Activated CD4-positive, alpha-beta T cell treated with anti-CD3 and anti-CD28 coated beads, Interleukin-2, Interleukin-6, amounts not matched to agents 100 ng/mL and 50 ng/mL, durations not matched to agents 16 hours and 8 hours (primary cell): ENCODE measurements at places on chromosomes 13 and 19.

GRCh38 chr19:33191501-33191900, 2.6 kb upstream of the LRP3 start:
- DNase-seq: no peak

DNA sequence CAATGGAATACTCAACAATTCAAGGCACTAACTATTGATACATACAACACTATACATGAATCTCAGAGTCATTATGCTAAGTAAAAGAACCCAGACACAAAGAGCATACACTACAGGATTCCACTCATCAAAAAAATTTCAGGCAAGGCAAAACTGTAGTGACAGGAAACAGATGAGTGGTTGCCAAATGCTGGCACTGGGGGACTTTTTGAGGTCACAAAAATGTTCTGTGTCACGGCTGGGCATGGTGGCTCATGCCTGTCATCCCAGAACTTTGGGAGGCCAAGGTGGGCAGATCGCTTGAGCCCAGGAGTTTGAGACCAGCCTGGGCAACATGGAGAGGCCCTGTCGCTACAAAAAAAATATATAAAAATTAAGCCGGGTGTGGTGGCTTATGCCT, 129.4 kb downstream of the KL start:
- DNase-seq: peak; percentile 56

DNA sequence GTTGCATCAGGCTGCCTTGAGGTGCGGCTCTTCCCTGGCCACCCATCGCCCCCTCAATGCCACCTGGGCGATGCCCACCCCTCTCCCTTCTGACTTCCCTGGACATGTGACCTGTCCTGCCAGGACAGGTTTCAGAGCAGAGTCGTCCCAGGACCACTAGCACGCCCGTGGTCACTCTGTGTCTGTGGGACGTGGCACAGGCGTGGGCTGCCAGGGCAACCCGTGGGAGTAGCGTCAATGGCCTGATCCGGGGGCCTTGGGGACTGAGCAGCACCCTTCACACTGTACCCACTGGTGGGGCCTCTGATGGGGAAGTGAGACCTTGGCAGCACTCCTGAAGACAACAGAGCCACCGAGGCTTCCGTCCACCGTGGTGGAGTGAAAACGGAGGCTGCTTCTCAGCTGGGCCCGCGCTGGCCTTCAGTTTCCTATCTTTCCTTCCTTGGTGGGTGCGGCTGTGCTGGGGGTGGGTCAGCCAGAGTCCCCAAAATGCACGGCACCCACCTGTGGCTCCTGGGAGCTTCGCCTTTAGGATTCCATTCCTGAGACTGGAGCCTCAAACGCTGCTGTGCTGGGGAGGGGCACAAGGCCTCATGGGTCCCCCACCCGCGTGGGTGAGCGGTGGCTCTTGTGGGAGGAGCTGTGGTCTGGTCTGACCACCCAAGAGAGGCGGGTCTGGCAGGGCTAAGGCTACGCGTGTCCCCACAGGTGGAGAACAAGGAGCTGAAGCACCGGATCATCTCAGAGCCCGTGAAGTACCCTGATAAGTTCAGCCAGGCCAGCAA, 26.7 kb upstream of the TMEM255B start:
- DNase-seq: no peak

DNA sequence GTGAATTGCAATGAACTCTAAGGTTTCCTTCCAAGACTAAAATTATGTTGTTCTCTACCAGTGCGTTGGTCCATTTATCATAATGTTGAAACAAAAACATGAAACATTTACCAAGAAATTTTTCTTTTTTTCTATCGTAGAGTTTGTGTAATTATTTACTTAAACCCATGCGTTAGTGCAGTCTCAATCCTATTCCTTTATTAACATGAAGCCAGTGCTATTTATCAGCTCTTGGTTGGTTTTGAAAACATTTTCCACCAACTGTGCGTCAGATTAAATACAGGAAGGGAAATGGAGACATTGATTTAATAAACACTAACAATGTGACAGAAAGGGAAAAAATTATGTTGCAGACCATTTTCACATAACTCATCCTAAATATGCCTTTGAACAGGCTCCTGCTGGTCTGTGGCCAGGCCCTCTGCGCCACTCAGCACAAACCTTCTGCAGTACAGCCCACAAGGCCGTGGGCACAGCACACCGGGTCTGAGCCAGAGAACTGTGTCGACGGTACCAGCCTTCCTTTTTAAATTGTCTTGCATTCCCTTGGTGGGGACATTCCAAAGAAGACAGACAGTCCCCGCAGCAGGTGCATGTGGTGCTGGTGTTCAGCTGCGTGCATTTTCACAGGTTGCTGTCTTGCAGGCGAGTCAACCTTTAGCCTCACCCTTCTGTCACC, 135.8 kb downstream of the SHISA2 start:
- DNase-seq: no peak

DNA sequence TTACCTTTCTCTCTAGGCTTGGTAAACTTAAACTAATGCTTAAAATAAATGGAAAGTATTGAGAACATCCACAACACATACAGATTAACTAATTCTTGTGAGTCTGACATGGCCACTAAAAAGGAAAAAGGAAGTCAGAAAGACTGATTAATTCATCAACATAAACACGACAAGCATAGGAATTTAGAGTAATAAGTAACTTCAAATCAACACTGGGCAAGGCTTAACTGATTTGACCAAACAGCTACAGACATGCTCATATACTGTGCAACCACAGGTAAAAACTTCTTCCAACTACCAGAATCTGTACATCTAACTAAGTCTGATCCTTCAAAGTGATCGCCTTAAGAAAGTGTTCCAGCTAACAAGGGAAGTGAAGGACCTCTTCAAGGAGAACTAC, 20.5 kb downstream of the UGGT2 start:
- no peak for DNase-seq

DNA sequence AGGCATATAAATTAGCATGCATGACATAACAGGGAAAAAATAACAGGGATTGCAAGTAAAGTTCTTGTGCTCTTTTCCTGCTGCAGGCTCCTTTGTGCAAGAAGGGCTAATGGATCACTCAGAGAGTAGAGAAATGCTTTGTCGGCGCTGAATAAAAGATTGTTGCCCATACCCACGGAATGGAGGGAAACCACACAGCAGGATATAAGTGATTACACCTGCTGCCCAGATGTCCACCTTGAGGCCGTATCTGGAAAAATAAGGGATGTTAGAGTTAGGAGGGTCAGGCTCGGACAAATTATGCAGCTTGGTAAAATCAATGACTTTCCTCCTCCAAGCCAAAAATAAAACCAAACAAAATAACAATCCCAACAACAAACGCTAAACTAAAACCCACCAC, 322.3 kb downstream of the DCLK1 start:
- DNase-seq: no peak

DNA sequence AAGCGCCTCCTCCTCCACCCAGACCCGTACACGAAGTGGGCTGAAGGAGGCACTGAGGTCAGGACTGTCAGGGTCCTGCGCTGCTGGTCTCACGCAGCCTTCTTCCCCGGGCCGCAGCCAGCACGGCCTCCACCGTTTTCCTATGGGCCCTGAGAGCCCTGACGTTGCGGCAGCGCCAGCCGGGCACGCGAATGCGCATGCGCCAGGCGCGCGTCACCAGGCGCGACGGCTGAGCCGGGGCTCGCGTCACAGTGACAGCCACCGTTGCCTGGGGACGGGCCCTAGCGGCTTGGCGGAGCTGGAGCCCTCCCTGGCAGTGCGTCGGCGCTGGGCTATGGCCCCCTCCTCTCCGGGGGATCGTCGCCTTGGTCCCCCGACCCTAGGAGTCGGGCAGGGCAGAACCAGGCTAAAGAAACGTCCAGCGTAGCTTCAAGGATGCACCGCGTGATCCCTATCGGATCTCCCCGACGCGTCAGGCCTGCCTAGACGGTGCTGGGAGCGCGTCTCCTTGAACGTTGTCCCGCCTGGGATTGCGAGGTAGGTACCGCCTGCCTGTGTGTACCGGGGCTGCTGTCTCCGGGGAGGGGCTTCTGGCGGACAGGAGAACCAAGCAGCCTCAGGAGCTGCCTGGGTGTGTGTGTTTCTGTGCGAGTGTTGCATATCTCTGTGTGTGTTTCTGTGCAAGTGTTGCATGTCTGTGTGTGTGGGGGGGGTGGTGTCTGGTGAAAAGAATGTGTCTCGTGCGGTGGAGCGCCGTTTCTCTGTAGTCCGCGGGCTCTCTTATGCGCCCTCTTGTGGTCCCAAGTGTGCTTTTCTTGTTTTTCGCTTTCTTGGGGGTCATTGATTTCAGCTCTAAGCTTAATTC, 43.2 kb downstream of the ZNF571 start:
- peak; percentile 72 for DNase-seq

DNA sequence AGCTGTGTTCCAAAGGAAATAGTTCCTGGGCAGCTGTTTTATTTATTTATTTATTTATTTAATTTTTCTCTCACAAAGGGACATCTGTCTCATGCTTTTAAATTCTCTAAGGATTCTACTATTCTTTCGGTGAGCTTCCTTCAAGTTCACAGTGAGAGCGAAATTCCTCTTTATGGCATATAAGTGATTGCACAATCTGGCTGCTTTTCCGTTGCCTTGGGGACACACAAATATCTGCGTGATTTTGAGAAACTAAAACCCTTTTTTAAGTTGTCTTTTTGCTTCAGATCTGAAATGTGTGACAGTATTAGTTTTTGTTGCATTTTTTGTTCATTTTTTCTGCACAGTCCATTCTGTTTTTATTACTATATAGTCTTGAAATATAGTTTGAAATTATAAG, 19.2 kb downstream of the ZNF486 start:
- DNase-seq: no peak

GRCh38 chr13:71801781-71802180, 65.2 kb downstream of the DACH1 start:
- no peak for DNase-seq

- DNase-seq: no peak
Measured at GRCh38 chr13:90382425-90382824, 965.1 kb upstream of the MIR17HG start.

DNA sequence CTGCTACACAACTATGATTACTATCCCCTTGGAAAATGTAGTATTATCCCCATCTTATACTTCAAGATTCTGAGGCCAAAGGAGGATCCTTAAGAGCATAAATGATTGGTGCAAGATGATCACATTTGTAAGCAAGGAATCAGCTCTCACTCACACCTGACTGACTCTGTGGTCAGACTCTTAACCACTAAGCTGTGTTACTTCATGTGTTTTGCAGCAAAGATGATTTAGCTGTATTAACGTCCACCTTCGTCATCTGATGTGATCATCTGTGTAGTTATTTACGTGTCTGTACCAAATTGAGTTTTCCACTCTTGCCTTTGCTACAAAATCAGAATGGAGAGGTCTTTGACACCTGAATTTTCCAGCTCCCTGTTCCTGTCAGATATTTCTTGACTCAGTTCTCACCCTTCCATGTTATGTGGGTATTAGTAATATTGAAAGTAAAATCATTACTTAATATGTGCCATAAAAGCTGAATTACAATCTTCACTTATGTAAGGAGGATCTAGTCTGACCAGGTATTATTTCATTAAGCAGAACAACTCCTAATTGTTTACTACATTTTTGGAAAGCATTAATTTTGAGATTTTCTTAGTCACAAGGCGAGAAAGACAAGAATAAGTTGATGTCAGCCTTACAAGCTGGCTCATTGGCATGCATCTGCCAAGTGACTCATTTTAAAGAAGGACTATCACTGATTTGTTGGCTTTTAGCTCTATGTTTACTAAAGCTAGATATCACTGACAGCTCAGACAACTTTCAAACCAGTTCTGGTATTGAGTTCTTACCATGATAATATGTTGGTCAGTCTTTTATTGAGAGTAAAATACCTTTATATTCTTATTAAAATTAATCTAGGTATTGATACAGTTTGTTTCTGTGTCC, 1279.8 kb upstream of the PCDH9 start:
- no peak for DNase-seq

- DNase-seq: no peak
Measured at GRCh38 chr13:113607056-113607888, 22.7 kb downstream of the TFDP1 start.

DNA sequence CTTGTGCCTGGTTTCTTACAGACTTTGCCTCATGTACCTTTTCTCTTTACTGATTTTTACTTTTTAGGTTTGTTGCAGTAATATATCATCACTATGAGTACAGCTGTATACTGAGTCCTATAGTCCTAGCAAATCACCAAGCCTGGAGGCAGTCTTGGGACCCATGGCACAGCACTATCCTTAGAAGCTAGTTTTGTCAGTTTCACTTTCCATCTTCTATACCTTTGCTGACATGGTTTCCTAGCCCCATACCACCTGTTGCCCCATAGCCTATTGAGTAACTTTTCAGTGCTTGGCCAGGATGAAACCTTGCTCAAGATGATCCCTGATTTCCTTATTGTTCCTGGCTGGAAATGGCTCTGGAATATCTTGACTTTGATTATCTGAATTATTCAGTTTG, 826.4 kb downstream of the GPC5 start:
- DNase-seq: no peak

- no peak for DNase-seq
Measured at GRCh38 chr13:92150606-92151005, 752.2 kb downstream of the GPC5 start.

GRCh38 chr19:6394831-6395230, 1.9 kb upstream of the GTF2F1 start:
- DNase-seq: no peak

GRCh38 chr19:17125728-17126677, 50.4 kb downstream of the MYO9B start:
- peak; percentile 82 for DNase-seq

DNA sequence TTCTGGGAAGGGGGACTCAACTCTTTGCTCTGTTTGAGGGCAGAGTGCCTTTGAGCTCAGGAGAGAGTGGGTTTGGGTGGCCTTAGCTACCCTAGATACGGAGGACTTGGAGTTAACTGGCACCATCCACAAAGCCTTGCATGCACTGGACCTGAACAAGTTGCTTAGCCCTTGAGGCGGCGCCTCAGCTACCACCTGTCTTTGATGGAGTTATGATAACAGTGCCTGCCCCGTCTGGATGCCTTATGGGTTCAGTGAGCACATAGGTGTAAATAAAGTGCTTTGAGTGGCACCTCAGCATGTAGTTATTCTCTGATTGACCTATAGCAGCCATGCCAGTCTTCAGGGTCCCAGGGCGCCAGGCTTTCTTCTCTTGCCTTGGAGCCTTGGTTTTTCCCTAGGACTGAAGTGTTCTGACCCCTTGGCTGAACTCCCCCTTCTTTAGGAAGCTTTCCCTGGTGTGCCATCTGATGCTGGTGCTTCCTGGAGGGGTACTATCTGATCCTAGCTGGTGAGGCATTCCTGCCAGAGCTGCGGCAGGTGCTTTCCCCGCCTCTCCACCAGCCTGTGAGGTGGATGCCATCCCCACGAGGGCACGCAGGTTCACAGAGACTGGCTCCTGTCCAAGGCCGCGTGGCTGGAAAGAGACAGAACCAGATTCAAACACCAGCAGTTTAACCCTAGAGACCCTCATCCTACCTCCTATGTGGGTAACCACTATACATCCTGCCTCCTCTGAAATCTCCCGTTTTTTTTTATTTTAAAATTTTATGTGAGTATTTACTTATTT, 5.8 kb downstream of the BCKDHA start:
- DNase-seq: no peak

DNA sequence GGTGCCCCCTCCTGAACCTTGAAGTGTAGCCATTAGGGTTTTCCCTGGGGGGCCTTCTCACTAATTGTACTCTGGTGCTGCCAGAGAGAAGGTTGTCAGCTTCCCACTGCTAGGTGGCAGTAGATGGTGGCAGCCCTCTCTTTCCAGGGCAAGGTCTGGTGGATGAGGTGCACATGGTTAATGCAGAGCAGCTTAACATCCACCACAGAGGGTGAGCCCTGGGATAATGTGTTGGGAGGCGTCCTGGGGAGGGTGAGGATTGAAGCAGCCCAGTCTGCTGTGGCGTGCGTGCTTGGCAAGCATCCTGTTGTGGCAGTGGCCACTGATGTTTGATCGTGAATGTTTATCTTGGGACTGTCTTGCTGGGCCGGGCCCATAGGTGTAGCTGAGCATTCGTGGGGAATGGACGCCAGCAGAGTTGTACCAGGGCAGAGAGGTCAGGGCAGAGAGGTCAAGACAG, 5.8 kb downstream of the EGLN2 start:
- DNase-seq: no peak

GRCh38 chr13:46914341-46914740, 17.5 kb upstream of the HTR2A start:
- no peak for DNase-seq
